EL (cell line): ENCODE measurements at places on chromosomes 3 and 15.

- DNase-seq: no peak
These were observed 188.5 kb upstream of the MLF1 start for GRCh38 chr3:158382479-158382878.

GRCh38 chr3:108097322-108098002 is 6.6 kb upstream of the CD47 start:
- DNase-seq: no peak

DNA sequence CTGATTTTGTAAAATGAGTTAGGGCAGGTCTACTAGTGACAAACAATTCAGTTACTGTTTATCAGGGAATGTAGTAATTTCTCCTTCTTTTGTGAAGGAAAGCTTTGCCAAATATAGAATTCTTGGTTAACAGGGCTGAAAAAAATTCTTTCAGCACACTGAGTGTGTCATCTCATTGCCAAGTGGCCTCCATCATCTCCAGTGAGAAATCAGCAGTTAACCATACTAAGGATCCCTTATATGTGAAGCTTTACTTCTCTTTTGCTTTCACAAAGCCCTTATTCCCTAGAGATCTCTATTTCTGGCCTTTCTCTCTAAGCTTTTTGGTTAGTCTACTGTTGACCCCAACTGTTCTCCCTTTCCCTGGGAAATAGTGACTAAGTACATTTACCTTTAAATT is 269.1 kb downstream of the SCAPER start:
- peak; percentile 9 for DNase-seq

DNA sequence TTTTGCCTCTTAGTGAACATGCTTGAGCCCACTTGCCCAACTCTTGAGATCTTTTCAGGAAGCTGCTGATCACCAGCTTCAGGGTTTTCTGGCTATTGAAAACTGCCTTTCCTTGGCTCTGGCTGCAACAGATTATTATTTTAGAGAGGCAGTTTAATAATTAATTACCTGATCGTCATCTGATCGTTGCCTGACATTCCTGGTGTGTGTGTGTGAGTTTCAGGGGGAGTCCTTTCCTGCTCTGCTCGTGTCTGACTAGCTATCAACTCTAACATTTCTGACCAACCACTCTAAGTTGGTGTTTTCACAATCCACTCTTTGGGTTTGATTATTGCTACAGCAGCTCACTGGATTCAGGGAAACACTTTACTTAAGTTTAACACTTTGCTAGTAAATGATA is 84.3 kb upstream of the SPATA16 start:
- no peak for DNase-seq

DNA sequence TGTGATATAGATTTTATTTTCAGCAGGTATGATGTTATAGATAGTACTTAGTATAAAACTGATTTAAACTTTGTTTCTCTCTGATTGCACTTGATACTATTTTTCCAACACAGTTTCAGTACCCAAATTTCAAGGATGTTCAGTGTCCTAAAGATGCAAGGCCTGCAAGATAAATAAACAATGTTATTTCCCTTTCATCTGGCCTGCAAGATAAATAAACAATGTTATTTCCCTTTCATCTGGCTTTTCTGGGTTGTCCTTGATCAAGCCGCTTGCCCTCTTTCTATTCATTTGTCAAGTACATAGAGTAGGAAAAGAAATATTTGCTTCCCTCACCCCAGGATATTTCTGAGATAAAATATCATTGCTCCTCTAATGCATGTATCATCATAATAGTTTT is 571.0 kb downstream of the FGF12 start:
- no peak for DNase-seq

GRCh38 chr3:155112661-155113389 is 32.7 kb downstream of the MME start:
- DNase-seq: no peak

GRCh38 chr15:82919231-82919886 is 33.2 kb downstream of the HOMER2 start:
- DNase-seq: no peak

- no peak for DNase-seq
These were observed 120.5 kb downstream of the CORO2B start for GRCh38 chr15:68699124-68699880.

- no peak for DNase-seq
These were observed 732.6 kb downstream of the ROBO2 start for GRCh38 chr3:77772459-77772858.

GRCh38 chr3:158127250-158128219 is 17.6 kb downstream of the RSRC1 start:
- peak; percentile 41 for DNase-seq

DNA sequence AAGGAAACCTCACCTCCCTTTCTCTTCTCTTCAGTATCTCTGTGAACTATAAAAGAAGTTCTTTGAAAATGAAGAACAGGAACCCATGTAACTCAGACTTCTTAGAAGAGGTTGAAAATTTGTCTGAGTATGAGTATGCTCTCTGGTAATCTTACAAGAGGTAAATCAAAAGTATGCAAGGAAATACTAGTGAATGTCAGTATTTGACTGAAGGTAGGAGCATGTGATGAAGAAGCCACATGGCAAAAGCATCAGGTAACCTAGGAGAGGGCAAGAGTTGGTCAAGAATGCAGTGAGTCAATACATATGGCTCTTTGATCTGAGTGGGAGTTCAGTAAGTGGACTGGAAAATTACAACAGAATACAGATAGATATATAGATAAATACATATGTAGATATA is 133.0 kb upstream of the NECTIN3 start:
- no peak for DNase-seq

DNA sequence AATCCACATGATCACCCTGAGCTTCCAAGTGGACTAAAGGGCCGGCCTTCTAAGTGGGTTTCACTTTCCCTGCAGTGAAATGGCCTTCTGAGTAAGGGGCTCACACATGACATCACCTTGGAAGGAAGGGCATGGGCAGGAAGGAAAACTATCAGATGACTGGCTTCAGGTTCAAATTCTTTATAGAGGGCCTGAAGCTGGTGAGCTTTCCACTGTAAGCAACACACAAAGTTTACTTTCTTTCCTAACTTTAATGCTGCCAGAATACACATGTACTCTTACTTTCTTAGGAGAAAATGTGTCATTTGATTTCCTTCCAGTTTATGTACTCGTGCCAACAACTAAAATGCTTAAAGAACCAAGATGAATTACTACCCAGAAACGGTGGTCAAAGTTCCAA is 475.6 kb downstream of the FOXP1 start:
- DNase-seq: no peak

GRCh38 chr3:176905331-176905730 is 292.0 kb downstream of the TBL1XR1 start:
- DNase-seq: no peak

DNA sequence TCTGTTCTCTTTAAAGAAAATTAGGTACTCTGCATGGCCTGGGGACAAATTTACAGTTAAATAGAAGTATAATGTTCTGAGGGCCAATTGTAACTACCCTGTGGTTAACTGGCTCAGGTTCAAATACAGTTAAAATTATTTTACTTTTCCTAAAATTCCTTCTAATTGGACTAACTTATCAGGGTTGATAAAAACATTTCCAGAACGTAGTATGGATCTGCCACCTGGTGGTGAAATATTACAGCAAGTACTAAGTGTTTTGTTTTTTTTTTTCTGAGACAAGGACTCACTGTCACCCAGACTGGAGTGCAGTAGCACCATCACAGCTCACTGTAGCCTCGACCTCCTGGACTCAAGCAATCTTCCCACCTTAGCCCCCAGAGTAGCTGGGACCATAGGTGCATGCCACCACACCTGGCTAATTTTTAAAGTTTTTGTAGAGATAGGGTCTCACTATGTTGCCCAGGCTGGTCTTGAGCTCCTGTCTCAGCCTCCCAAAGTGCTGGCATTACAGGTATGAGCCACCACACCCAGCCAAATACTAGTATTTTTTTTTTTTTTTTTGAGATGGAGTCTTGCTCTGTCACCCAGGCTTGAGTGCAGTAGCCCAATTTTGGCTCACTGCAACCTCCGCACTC is 29.2 kb downstream of the NEO1 start:
- DNase-seq: peak; percentile 45

DNA sequence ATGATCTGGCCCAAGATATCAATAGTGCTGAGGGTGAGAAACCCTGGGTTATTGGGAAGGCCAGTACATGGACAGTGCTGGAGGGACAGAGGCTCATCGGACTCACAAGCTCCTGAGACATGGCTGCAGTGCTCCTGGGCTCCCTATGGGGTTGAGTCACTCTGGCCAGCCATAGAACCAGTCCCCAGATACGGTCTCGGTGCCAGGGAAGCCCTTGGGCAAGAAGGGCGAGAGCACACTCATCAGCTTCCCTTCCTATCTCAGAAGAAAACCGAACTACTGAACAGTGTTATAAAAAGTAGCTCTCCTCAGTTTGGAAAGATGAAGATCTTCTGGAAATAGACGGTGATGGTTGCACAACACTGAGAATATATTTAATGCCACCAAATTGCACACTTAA is 34.4 kb downstream of the POC1A start:
- DNase-seq: no peak

DNA sequence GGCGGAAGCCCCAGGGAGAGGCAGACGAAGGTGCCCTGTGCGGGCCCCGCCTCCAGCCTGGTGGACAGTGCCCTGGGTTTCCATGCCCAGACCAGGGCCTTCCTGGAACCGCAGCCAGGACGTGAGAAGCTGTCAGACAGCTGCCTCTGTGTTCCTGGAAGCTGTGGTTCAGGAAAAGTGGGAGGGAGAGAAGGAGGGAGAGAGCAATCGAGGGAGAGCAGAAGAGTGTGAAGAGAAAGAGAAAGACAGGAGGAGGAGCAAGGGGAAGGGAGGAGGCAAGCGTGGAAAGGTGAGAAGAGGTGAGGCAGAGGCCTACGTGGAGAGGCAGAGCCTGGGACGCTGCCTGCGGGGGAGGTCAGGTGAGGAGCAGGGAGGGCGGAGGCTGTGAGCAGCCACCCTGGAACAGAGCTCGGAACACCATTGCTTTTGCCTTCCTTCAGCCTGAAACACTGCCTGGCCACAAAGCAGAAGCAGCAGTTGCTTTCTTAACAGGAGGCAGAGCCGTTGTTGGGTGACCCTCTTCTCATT is 18.6 kb downstream of the ZDHHC19 start:
- DNase-seq: no peak

- no peak for DNase-seq
These were observed 111.0 kb downstream of the MECOM start for GRCh38 chr3:169552533-169552932.
